ENCODE measurements at places on chromosomes 4 and X.

DNA sequence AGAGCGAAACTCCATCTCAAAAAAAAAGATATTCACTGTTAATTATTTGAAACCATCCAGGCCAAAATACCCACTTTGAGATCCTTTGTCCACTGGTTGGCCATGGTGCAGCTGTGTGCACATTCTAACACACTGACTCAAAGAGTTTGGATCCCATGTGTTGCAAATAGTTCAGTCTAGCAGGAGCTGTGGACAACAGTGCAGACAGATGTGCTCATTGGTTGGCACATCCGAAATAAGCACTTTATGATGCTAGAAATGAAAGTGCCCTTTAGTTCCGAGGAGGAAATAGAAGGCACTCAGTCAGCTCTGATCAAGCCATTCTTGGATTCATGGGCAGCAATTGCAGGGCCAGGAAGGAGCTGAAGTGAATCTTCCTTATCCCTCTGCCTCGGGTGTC lies 63.0 kb upstream of the TMEM150C start:
- no peak for DNase-seq

GRCh38 chr4:6965329-6965728 lies 55.7 kb downstream of the TBC1D14 start:
- DNase-seq, result no peak

DNA sequence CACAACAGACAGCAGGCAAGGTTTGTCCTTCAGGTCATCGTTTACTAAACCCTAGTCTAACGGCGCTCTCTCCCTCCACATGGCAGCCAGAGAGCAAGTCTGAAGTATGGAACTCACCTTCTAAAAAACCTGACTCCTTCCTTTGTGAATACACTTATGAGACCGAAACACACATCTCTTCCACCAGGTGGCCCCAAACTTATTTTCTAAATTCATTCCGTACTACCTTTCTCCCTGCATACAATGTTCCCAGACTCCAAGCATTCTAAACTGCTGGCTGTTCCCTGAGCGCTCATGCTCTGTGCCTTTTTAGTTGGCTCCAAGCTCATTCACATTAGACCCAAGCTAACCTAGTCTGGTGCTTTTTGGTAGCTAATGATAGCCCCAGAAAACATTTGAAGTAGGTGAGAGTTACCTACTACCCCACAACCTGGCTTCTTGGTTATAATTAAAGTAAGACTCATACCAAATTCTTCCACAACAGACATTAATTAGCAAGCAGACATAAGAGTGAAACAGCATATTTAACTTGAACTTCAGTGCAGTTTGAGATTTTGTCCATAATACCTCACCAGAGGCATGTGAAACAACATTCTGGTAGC lies 67.6 kb upstream of the DCLK2 start:
- peak; percentile 36 for DNase-seq

DNA sequence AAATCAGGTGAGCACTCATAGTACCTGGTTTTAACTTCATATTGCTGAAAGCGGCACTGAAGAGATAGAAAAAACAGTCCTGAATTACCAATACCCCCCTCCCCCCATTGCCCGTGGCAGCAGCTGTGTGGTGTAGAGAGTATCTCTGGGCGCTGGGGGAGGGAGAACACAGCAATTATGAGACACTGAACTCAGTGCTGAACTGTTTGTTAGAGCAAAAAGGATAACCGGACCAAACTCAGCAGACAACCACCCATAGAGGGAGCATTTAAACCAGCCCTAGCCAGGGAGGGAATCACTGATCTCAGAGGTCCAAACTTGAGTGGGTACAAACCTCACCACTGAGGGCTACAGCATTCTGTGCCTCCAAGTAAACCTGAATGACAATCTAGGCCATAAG lies 457.4 kb upstream of the TEX13C start:
- no peak for DNase-seq

DNA sequence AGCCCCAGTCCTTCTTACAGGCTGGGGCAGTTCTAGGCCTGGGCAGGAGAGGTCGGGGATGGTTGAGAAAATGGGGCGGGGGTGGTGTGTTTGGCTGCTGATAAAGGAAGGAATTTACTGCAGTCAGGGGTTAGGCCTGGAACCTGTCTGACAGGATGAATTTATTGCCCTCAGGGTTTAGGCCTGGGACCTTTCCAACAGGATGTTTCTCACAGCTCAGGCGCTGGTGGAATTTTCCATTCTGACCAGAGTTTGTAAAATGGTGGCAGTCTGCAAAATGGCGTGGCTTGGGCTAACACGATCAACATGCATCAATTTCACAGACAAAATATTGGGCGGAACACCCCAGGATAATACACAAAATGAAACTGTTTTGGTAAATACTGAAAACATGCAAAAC lies 83.5 kb upstream of the SPIN4 start:
- DNase-seq, result no peak

DNA sequence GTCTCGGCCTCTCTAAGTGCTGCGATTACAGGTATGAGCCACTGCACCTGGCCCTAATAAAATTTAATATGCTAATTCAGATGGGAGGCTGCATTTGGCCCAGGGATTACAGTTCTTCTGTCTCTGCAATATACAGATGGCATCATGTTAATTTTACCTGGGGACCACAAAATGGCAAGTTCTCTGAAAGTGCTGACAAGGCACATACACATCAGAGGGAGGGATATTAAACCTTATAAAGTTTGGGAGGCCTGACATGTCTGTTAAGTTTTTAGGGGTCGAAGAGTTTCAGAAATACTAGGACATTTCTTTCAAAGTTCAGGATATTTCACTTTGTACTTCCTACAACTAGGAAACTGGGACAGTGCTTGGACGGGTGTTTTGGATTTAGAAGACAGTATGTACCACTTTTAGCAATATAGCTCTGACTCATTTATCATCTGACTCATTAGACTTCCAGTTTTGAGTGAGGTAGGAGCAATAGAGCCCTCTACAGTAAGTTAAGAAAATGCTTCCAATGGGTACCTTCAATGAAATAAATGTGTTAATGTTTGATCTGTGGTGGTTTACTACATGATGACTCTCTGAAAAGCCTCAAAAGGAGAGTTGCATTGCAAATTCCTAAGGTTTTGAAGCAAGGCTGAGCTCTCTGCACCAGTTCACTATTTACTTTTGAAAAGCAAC lies 981.0 kb upstream of the HS3ST1 start:
- DNase-seq, result no peak

DNA sequence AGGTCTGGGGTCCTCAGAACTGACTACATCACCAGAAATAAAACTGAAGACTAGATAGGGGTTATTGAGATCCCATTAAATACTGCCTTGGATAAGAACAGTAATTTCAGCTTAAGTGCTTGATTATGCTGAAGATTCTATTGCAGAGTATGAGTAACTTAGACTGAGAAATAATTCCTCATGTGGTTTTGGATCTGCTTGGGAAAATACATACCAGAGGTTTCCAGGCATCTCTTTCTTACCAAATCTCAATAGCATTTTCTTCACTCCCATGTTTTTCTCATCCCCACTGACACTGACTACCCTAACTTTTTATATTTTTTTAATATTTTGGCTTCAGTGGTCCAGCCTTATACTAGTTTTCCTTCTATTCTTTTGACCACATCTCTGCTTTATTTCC lies 92.0 kb upstream of the TEX13D start:
- no peak for DNase-seq

GRCh38 chrX:145190801-145191389 lies 56.4 kb upstream of the SPANXN1 start:
- no peak for DNase-seq

DNA sequence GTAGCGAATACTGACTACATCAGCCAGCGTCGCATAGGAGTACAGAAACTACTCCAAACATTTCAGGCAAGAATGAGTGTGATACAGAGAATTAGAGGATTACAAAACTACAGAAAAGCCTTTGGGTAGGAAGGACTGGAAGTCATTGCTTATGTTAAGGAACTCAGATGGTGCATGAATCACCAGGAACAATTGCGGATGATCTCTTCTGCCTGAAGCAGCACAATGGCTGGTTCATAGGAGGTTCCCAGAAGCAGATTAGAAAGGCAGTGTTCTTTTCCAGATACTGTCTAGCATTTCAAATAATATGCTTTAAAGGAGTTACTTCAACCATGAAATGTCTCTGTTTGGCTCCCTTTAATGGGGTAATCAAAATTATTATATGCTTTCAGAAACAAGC lies 42.5 kb upstream of the MAP9 start:
- DNase-seq, result peak; percentile 56

- DNase-seq, result no peak
Measured at GRCh38 chr4:156420623-156421022, 467.0 kb upstream of the CTSO start.

- no peak for DNase-seq
Measured at GRCh38 chr4:78168029-78168428, 110.9 kb downstream of the FRAS1 start.

- peak; percentile 24 for DNase-seq
Measured at GRCh38 chrX:10722851-10723250, 102.5 kb upstream of the MID1 start.

- no peak for DNase-seq
Measured at GRCh38 chr4:161936625-161937550, 226.9 kb downstream of the FSTL5 start.

DNA sequence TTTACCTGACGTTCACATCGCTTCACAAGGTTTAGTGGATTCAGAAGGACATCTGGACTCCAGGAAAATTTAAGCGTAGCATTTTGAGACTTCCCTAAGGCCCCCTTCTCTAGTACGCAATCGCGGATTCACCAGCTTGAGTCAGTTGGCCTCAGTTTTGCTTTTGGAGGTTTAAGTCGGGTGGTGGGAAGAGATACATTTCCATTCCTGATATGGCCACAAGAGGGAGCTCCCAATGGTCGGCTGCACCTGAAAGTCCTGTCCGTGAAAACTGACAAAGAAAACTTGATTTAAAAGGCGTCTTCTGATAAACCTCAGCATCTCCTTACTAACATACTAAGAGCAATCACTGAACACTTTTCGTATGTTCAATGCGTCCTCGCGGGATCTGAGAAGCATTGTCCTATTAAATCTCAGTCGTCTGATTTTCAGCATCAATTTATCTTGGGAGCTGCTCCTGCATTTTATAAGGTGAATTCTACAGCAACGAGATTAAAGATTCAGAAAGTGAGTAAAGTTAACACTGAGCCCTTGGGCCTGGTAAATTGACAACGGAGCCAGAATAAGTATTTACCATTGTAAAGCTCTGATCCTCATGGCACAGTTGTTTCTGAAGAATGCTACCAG lies 50.6 kb downstream of the LGI2 start:
- DNase-seq, result peak; percentile 29

DNA sequence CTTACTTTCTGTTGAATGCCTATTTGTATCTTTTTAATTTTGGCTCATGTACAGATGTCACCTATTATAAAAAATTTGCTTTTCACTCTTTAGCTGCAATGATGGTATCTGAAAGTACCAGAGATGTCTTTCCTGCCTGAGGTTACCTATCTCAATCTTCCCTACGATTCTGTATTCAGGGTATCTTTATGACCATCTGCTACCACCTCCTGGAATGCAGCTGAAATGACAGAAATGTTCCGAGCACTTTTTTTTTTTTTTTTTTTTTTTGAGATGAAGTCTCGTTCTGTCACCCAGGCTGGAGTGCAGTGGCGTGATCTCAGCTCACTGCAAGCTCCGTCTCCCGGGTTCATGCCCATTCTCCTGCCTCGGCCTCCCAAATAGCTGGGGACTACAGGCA lies 136.4 kb downstream of the REPS2 start:
- no peak for DNase-seq

DNA sequence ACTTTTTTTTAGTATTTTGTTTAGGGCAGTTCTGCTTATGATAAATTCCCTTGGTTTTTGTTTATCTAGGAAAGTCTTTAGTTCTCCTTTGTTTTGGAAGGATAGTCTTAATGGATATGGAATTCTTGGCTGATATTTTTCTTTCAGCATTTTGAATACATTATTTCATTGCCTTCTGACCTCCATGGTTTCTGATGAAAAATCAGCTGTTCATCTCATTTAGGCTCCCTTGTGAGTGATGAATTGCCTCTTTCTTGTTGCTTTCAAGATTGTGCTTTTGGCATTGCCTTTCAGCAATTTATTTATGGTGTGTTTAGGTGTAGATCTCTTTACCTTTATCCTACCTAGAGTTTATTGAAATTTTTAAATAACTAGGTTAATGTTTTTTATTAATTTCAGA lies 41.5 kb upstream of the LCORL start:
- DNase-seq, result no peak

GRCh38 chrX:19361701-19362100 lies 18.0 kb downstream of the PDHA1 start:
- no peak for DNase-seq

GRCh38 chr4:44583393-44583792 lies 68.0 kb downstream of the YIPF7 start:
- no peak for DNase-seq

GRCh38 chr4:83599183-83599582 lies 63.3 kb downstream of the GPAT3 start:
- DNase-seq, result no peak

GRCh38 chrX:103776546-103776945 lies at the start of gene PLP1:
PLP1 (plus strand) TSS chrX:103776840; CDS start chrX:103776996, 156 bp downstream.
- no peak for DNase-seq

- DNase-seq, result no peak
Measured at GRCh38 chr4:171157462-171158082, 655.6 kb upstream of the GALNTL6 start.

- DNase-seq, result no peak
Measured at GRCh38 chrX:128310912-128311311, 258.7 kb upstream of the ACTRT1 start.

DNA sequence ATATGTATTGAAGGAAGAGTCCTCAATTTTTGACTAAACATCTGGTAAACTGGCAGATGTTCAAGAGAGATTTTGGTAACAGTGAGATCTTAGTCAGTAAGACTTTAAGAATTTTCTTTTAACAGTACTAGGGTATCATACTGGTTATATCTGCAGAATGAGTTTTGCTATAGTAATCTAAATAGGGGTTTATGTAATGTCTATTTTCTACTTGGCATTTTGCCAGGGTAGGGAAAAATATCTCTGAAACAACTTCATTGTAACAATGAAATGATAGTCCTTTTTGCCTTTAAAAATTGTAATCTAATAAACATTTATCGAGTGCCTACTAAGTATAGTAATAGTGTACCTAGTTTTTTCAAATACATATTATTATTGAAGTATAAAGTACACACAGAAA lies 32.1 kb downstream of the XK start:
- DNase-seq, result no peak

DNA sequence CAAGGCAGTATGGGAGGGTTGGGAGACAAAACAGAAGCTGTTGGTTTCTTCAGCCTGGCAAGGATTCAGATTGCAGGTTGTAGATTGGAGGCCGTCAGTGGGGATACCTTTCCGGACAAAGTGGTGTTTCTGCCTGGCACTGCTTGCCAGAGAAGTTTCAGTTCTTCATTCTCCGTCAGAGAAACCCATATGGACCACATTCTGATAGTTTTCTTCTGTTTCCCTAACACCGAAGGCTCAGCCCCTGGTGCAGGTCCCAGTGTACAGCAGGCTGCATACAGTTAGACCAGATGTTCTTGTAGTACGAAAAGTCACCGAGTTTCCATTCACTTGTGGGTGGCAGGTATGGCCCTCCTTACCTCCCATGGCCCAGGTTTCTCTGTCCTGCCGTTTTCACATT lies 107.3 kb downstream of the PTTG2 start:
- no peak for DNase-seq

- no peak for DNase-seq
Measured at GRCh38 chr4:119138046-119138445, 2.4 kb downstream of the MYOZ2 start.

GRCh38 chr4:91914176-91914804 lies 389.5 kb upstream of the GRID2 start:
- no peak for DNase-seq
